ENCODE measurements at places on chromosomes 1 and 21.

- peaks cover 4% of the 10 kb centered on the region for H3K4me1 ChIP-seq
- no peaks in the 10 kb centered on the region for H3K36me3 ChIP-seq
- H3K27ac ChIP-seq, result no peak overlapping the region
- H3K27me3 ChIP-seq, result peaks cover 20% of the 10 kb centered on the region
- H3K4me3 ChIP-seq, result no peak overlapping the region
- no peak for DNase-seq
Measured at GRCh38 chr1:184218458-184219075, 167.0 kb downstream of the TSEN15 start.

DNA sequence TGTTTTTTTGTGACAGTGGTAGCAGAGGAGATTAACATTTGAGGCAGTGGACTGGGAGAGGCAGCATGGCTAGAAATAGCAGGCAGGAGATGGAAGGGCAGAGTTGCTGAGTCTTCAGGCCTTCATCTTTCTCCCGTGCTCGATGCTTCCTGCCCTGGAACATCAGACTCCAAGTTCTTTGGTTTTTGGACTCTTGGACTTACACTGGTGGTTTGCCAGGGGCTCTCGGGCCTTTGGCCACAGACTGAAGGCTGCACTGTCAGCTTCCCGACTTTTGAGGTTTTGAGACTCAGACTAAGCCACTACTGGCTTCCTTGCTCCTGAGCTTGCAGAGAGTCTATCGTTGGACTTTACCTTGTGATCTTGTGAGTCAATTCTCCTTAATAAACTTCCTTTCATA is 24.2 kb upstream of the LEFTY2 start:
- no peak for DNase-seq
- peaks cover 14% of the 10 kb centered on the region for H3K27me3 ChIP-seq
- no peaks in the 10 kb centered on the region for H3K36me3 ChIP-seq
- H3K27ac ChIP-seq, result no peak overlapping the region

GRCh38 chr1:153608089-153608682 is 4.8 kb downstream of the S100A16 start:
- H3K27ac ChIP-seq, result no peak overlapping the region
- no peaks in the 10 kb centered on the region for H3K4me1 ChIP-seq
- no peaks in the 10 kb centered on the region for H3K36me3 ChIP-seq
- no peaks in the 10 kb centered on the region for H3K27me3 ChIP-seq
- DNase-seq, result no peak
- no peak overlapping the region for H3K4me3 ChIP-seq

GRCh38 chr1:236774926-236775325 is 20.2 kb upstream of the MTR start:
- H3K27ac ChIP-seq, result no peak overlapping the region
- no peak overlapping the region for H3K4me3 ChIP-seq
- H3K4me1 ChIP-seq, result no peaks in the 10 kb centered on the region
- H3K27me3 ChIP-seq, result peaks cover 27% of the 10 kb centered on the region
- DNase-seq, result no peak

Measured in activated CD4-positive, alpha-beta T cell treated with anti-CD3 and anti-CD28 coated beads, Interleukin-2, amount 10 ng/mL, durations not matched to agents 24 days and 14 days (primary cell).